Left renal pelvis (tissue), 4 donors: ENCODE measurements at places on chromosomes 4 and X. TPM values are rescaled to one million over a fixed set of nuclear protein-coding genes. Genes with fewer than 3 reads are reported as not detected.

Gene TKTL1
- polyA plus RNA-seq: 0.27 TPM

- no peak for DNase-seq
Measured at GRCh38 chrX:129650821-129651510, 3.8 kb downstream of the APLN start.

Gene OTC
- 0.24 TPM for polyA plus RNA-seq

Gene UNC5C
- polyA plus RNA-seq: 20.8 TPM

Gene PFKFB1
- polyA plus RNA-seq: 0.78 TPM

DNA sequence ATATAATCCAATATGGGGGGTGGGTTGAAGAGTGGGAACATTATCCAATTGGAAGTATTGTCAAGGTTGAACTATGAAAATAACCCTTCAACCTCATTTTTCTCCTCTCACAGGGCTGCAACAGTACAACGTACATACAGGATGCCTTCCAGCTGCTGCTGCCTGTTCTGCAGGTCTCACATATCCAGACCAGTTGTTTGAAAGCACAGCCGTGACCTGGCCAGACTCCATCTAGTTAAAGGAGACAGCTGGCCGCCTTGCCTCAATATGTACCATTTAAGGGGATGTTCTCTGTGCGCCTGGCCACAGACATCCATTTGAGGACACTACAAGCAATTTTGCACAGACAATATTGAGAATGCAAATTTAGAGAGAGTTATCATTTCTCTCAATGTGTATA is 75.7 kb downstream of the FAM114A1 start:
- DNase-seq: peak; percentile 58

- no peak for DNase-seq
Measured at GRCh38 chr4:29581457-29581856, 1138.7 kb upstream of the PCDH7 start.

DNA sequence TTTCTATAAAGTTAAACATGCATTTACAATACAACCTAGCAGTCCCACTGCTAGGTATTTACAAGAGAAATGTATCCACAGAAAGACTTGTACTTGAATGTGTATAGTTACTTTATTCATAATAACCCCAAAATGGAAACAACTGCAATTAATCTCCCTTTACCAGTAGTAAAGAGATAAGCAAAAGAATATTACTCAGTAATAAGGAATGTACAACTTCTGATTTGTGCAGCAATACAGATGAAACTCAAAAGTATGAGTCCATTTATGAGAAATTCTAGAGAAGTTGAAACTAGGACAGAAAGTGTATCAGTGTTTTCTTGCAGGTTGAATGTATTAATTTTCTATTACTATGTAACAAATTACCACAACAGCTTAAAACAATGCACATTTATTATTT is 15.2 kb downstream of the USP53 start:
- no peak for DNase-seq

GRCh38 chr4:20805716-20806115 is 105.5 kb downstream of the PACRGL start:
- DNase-seq: no peak

GRCh38 chrX:51956441-51956840 is 63.0 kb downstream of the MAGED1 start:
- no peak for DNase-seq

DNA sequence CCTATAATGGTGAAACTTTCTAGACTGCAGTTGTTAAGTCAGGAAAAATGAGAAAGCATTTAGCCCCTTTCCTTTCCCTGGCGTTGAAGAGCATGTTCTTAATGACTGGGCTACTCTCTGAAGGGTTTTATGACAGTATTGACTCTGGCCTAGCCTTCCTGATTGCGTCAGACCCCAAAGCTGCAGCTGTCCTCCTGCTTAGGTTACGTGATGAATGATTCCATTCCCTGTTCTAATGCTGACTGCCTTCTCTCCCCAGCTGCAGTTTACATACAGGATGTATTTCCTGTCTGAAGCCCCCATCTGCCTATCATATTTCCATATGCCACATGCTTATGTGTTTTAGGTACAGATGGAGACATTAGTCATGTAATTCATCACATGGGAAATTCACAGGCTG is 105.8 kb upstream of the EGFL6 start:
- DNase-seq: no peak

DNA sequence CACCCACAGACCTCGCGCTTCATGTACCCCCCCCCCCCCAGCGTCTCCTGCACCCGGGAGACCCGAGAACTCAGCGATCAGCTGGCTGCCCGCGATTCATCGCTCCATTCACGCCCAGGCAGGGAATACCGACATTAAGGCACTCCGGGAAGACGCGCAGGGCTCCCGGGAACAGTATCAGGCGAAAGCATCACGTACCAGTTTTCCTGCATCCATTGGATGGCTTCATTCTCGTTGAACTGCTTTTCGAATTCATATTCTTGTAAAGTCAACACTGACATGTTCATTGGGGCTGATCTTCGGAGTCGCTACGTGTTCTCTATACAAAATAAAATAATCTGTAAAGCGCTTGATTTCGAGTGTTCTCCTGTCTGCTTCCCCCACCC is 373 bp downstream of the ELOVL6 start:
- DNase-seq: no peak
